ENCODE measurements at places on chromosomes 6 and 20.

DNA sequence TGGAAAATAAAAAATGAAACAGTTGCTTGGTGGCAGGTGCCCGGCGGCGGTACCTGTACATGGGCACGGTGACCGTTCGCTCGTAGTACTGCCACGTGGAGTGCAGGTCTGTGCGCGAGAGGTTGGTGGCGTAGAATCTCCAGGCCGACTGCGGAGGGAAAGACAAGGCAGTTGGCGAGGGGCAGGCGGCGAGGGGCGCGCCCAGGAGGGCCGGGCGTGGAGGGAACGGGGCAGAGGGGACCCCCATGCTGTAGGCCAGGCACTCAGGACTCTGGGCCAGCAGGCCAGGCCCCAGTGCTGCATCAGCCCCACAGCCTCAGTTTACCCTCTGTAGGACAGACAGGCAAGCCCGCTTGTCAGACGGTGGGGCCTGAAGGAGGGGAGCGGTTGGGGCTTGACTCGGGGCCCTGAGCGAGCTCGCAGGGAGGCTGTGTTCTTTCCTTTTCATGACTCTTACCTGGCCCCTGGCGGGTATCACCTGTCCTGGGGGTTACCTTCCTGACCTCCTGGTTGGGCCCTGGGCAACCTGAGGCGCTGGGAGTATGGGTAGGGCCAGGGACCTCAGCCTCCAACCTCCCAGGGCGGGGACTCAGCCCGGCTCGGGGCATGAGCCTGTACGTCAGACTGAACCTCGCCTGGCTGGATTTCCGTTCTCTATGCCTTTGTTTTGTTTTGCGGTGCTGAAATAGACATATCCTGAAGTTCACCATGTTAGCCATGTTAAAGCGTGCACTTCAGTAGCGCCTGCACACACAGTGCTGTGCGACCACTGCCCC, 38.5 kb downstream of the KCNQ2 start:
- no peak for DNase-seq

GRCh38 chr6:15239616-15240364, 6.1 kb upstream of the JARID2 start:
- DNase-seq: no peak

GRCh38 chr6:146422789-146423375, 120.8 kb upstream of the RAB32 start:
- no peak for DNase-seq

- no peak for DNase-seq
Observed at GRCh38 chr6:143695969-143696663, 18.4 kb downstream of the PHACTR2 start.

DNA sequence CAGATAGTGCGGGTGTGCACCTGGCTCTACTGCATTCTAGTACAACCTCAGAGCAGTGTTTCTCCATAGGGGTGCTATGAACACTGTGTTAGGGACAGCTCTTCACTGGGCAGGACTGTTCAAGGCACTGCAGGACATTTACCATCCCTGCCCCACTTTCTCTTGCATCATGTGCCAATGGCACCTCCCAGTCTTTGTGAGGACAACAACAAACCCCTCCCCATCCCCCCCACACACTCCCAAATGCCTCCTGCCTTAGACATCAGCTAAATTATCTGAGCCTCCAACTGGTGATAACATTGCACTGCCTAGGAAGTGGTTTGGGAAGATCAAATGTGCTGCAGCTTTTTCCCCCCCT, 98.9 kb downstream of the FYN start:
- no peak for DNase-seq

DNA sequence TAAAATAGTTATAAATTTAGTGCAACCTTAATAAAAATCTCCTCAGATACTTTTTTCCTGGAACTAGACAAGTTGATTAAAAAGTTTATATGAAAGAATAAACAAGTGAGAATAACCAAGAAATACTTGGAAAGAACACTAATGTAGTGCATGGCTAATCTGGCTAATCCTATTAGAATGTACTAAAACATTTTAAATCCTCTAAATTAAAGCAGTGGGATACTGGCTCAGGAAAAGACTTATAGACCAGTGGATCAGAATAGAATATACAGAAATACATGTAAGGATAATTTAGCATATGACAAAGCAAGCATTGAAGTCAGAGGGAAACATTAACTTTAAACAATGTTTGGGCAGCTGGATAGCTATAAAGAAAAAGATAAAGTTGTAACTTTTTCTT, 41.1 kb upstream of the ERVFRD-1 start:
- no peak for DNase-seq

GRCh38 chr20:56442389-56443365, 25.8 kb upstream of the RTF2 start:
- DNase-seq: no peak

GRCh38 chr20:17725094-17725835, 25.5 kb downstream of the BANF2 start:
- DNase-seq: no peak

Data from left forelimb (tissue), 1 donor.